ENCODE measurements at places on chromosomes 7 and 10.

DNA sequence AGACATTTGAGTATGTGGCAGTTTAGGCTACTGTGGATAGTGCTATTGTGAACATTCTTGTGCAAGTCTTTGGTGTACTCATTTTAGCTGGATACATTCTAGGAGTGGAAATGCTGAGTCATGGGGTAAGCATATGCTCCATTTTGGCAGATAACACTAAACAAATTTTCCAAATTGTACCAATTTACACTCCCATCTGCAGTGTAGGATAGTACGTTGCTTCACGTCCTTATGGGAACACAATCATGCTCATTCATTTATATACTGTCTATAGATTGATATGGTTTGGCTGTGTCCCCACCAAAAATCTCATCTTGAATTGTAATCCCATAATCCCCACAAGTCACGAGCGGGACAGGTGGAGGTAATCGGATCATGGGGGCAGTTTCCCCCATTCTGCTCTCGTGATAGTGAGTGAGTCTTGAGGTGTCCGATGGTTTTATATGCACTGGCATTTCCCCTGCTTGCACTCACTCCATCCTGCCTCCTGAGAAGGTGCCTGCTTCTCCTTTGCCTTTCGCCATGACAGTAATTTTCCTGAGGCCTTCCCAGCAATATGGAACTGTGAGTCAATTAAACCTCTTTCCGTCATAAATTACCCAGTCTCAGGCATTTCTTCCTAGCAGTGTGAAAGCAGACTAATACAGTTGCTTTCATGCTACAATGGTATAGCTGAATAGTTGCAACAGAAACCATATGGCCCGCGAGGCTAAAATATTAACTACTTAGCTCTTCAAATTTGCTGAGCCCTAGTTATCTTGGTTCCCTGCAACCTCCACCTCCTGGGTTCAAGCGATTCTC is 25.6 kb downstream of the RNF216 start:
- DNase-seq = no peak

GRCh38 chr10:59036311-59037017 is 140.0 kb upstream of the PHYHIPL start:
- DNase-seq = no peak

DNA sequence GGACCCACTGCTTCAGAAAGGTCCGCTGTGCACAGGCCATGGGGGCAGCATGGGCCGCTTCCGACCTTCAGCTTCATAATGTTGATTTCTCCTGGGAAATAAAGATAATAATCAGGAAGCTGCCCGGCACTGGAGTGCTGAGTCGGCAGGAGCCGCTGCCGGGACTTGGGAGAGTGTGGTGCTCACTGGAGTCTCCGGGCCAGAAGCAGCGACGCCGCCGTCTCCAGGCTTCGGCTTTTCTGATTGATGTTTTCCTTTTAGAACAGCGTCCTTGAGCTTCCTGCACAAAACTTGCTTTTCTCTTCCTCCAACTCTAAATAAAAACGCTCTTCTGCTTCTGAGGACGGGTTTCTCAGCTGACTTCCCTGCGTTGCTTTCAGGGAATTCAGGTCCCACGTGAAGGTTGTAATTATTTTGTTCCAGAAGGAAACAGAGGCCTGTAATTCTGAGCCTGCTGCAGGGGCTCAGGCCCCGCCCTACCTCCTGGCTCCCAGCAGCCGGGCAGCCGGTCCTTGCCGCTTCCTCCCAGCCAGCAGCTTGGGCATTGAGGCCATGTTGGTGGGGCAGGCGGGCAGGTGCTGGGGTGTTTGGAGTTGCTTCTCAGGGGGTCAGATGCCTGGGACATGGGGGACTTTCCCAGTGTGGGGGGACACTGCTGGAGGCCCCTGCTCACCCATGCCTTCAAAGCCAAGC is 14.7 kb downstream of the PWWP2B start:
- DNase-seq = no peak

DNA sequence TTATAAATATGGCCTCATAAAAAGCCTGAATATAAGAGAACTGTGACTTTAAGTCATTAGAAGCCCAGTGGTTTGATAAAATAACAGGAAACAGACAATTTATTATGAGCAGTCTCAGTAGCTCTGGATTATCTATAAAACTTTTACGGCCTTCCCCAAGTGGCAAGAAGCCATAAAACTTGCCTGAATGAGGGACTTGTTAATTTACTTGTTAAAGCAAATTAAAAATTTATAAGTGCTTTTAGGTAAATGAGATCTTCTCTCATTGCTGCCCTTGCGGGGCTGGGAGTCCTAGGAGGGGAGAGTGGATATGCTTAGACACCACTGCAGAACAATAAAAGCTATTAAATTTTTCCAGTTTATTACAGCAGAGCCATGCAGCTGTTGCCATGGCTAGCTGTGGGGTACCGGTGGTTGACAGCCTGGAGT is 499.9 kb downstream of the AUTS2 start:
- peak; percentile 32 for DNase-seq

DNA sequence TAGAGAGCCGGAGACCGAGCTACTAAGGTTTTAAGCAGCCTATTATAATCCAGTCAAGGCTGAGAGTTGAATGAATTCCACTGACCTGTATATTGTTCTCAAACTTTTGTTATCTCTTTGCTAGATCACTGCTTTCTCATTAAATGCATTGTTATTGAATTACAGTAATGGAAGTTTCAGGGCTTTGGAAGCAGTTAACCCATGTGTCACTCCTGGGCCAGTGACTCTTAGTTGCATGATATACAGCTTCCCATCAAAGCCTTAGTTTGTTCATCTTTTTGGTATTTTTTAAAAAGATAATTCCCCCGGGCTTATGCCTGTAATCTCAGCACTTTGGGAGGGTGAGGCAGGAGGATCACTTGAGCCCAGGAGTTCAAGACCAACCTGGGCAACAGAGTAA is 55.4 kb upstream of the KIAA1217 start:
- peak; percentile 6 for DNase-seq

- no peak for DNase-seq
Measured at GRCh38 chr10:64574371-64574770, 1053.2 kb downstream of the REEP3 start.

- DNase-seq = peak; percentile 88
Measured at GRCh38 chr10:22816298-22816653, 101.9 kb upstream of the PIP4K2A start.

DNA sequence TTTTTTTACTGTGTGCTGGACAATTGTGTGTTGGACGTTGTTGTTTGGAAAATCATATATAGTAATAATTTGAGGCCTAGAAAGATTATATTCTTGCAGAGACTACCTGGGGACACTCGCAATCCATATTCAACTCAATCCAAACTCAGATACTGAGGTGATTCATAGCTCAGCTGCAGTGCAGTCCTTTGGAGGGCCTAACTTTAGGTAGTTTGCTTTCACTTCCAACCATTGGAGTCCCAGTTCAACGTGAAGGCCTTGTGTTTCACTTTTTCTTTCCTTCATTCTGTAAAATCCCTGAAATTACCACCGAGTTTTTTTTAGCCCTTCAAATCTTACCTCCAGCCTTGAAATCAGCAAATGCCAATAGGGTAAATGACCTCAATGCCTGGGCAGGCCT is 32.3 kb downstream of the ATRNL1 start:
- peak; percentile 7 for DNase-seq

DNA sequence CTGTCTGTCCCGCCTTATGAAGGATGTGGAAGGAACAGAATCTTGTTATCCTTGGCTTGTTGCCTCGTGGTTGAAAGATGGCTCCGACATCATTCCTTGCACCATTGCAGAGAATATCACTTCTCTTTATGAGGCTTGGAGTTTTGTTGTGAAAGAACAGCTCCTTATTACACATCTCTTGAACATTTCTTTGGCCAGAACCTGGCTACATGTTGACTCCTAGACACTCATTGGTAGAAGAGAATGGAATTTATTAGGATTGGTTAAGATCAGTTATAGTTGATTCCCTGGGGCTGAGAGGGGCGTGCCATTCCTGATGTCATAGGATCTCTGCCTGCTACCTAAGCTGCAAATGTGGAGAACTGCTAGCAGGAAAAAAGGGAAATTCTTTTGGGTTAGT is 180.5 kb upstream of the CTBP2 start:
- DNase-seq = no peak

GRCh38 chr10:77494756-77495541 is 142.7 kb downstream of the KCNMA1 start:
- DNase-seq = no peak

DNA sequence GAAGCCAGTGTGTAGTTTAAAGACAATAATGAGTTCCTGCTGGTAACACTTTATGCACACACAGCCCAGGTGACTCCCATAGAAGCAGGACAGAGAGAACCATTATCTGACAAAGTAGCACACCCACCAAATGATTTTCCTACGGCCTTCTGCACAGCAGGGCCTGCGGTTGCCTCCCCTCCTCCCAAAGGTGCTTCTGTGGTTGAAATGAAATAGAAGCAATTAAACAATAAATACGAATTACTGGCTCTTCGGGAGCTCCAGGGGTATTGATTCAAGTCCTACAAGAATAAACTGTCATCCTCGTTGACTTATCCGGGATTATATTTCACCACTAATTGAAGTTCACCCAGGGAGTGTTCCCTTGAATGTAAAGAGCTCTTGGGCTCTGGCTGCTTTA is 172.1 kb downstream of the ACTR3B start:
- DNase-seq = no peak

DNA sequence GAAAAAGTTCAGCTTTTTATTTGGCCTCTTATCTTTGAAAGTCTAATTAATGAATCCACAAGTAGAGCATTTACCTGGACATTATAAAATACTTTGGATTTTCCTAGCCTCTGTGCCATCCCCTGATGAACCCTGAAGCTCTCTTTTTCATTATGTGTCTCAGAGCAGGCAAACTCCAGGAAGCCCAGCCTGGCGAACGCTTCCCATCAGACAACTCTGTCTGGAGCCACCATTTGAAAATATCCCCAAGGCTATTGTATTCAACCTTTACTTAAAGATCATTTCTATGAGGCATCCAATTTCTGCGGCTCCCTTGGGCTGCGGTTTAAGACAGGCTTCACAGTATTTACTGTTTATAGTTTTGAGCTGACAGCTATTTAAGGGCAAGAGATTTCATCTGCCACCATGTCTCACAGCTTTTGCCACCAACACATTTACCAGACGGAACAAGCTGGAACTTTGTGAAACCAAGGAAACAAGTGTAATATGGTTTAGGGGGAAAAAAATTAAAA is 257.2 kb upstream of the GLI3 start:
- no peak for DNase-seq

DNA sequence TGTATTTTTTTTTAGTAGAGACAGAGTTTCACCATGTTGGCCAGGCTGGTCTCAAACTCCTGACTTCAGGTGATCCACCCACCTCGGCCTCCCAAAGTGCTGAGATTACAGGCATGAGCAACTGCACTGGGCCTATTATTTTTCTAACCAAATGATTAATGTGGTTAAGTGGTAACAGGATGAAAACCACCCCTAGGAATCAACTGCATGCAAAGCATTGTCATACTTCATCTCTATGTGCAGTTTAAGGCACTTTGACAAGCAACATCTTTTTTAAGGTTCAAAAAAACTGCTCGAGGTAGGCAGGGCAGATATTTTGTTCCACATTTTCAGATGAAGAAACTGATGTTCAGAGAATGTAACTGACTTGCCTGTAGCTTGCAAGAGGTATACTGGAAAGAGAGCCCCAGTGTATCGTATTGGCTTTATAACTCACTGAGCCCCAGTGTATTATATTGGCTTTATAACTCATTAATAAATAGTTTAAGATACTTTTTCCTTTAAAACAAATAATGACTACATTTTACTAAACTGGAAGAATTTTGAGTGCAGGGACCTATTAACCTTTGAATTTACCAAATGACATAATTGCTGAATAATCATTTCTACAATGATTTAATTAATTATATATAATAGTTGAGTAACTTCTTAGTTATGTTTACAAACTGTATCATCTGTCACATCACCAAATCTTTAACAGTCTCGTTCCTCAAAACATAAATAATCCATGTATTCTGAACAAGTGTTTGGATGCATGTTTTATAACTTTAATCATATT is 38.1 kb downstream of the RTKN2 start:
- DNase-seq = peak; percentile 45

DNA sequence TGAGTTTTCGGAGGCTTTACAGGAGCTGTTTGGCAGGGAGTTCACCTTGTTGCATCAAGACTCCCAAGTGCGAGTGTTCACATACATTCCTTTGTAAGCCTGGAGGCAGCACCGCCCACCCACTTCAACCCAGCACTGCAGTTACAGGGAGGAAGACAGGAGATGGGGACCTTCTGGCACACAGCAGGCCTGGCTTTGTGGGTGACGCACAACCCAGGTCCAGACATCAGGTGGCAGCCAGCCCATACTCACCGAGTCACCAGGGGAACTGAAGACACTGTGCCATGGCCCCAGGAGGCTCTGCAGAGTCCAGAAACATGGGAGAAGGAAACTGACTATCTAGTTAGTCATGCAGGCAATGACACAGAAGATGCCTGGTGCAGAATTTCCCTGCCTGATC is 305.9 kb upstream of the RNF32 start:
- DNase-seq = peak; percentile 91

GRCh38 chr7:144835155-144835611 is 670 bp downstream of the TPK1 start:
- DNase-seq = peak; percentile 73

GRCh38 chr7:133139350-133139749 is 57.5 kb upstream of the CHCHD3 start:
- peak; percentile 38 for DNase-seq

Data from Daoy (cell line).